ENCODE measurements at places on chromosomes 7 and 10.

- no peak for DNase-seq
These were observed 45.7 kb downstream of the VAX1 start for GRCh38 chr10:117092386-117092785.

DNA sequence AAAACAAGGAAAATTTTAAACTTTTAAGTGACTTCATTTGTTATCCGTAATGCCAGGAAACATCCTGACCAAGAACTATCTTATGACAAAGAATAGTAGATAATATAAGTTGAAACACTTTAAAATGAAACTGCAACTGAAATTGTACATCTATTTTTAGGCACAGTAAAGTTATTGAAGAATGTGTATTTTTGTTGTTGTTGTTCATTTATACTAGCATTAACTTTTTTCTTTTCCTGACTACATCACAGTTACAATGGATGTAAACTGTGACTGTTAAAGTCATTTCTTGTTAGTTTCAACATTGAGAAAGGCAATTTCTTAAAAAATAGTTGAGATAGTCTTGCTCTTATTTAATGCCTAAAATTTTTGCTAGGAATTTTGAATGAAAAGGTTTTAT is 2.6 kb downstream of the CPED1 start:
- DNase-seq, result no peak

GRCh38 chr7:139124084-139124914 is 14.8 kb upstream of the ZC3HAV1 start:
- peak; percentile 45 for DNase-seq

- no peak for DNase-seq
These were observed 63.1 kb upstream of the KCNIP2 start for GRCh38 chr10:101906586-101907183.

DNA sequence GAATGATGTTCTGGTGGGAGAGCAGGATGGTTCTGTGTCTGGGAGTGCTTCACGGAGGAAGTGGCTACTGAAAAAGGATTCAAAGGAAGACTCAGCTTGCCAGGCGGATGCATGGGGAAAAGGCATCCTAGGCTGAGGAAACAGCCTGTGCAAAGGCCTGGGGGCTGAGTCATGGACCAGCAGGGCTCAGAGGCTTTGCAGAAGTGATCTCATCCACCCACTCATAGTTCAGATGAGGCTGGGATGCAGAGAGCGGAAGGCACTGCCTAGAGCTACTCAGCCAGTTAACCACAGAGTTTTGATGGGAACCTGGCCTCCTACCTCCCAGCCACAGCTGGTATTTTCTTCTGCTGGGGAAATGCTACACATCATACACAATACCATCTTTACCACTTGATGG is 15.8 kb upstream of the ADAMTS14 start:
- peak; percentile 81 for DNase-seq

GRCh38 chr7:24604630-24605029 is 31.4 kb downstream of the PALS2 start:
- DNase-seq, result no peak

DNA sequence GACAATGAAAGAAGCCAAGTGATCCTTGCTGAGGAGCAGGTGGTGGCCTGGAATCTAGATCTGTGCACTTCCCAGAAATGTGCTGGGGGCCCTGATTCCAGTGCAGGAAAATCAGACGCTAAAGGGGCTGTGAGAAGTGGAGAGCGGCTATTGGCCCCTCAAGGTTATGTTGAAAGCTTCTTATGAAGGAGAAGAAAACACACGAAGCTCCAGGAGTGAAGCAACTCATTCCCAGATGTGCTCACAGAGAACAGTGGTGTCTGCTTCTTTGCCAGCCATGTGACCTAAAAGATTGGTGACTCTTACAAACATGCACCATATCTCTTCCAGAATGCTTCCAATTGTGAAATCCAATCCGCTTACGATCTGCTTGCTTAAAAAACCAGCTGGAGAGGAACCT is 679.3 kb upstream of the IGFBP3 start:
- DNase-seq, result no peak

- DNase-seq, result no peak
These were observed 226.5 kb downstream of the FANK1 start for GRCh38 chr10:126122881-126123280.

Data from activated T-cell treated with anti-CD3 and anti-CD28 coated beads, Interleukin-2, amount 50 U/mL, for 72 hours (primary cell).